Endothelial cell of umbilical vein (primary cell): ENCODE measurements at places on chromosomes 5 and 9. TPM values are rescaled to one million over a fixed set of nuclear protein-coding genes. Genes with fewer than 3 reads are reported as not detected.

The BRINP1 gene
- total RNA-seq, result not detected in 2 replicates

The CDO1 gene
- total RNA-seq, result 1.3 and 1.7 TPM in 2 replicates

The TMEFF1 gene
- total RNA-seq, result 9.8 and 14.6 TPM in 2 replicates

The BTNL3 gene
- total RNA-seq, result not detected in 2 replicates

The NDOR1 gene
- total RNA-seq, result 23.4 and 26.7 TPM in 2 replicates

The QRFP gene
- not detected in 2 replicates for total RNA-seq

The SCGB3A2 gene
- total RNA-seq, result not detected in 2 replicates

The BTNL8 gene
- total RNA-seq, result not detected in 2 replicates

The SLIT3 gene
- 0.02 and 1.0 TPM in 2 replicates for total RNA-seq
